Brain pericyte (primary cell): ENCODE measurements at places on chromosomes 7 and 10.

DNA sequence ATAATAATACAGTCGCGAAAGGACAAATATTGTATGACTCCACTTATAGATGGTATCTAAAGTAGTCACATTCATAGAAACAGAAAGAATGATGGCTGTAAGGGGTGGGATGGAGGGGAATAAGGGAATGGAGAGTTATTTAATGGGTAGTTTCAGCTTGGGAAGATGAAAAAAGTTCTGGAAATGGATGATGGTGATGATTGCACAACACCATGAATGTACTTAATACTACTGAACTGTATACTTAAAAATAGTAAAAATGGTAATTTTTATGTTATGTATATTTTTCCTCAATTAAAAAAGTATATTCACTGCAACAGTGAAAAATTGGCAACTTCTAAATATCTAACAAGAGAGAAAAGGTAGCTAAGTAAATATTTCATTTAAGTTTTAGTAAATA is 265.8 kb downstream of the EXOC4 start:
- DNase-seq = no peak

DNA sequence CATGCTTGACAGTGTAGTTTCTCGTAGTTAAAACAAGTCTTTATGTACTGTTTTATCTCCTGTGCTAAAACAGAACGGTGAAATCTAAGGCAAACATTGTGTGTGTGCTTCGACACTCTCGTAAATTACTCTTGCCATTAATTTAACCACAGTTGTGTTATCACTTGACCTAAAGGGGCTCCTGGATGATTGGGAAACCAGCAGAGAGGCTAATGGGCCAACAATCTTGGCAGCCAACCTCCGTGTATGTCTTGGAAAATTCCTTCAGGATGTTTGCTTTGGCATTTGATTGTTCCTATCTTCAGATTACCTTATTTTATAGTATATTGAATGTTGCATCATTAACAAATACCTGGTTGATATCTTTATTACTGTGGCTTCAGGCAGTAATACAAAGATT is 409.5 kb downstream of the SDK1 start:
- DNase-seq = no peak

DNA sequence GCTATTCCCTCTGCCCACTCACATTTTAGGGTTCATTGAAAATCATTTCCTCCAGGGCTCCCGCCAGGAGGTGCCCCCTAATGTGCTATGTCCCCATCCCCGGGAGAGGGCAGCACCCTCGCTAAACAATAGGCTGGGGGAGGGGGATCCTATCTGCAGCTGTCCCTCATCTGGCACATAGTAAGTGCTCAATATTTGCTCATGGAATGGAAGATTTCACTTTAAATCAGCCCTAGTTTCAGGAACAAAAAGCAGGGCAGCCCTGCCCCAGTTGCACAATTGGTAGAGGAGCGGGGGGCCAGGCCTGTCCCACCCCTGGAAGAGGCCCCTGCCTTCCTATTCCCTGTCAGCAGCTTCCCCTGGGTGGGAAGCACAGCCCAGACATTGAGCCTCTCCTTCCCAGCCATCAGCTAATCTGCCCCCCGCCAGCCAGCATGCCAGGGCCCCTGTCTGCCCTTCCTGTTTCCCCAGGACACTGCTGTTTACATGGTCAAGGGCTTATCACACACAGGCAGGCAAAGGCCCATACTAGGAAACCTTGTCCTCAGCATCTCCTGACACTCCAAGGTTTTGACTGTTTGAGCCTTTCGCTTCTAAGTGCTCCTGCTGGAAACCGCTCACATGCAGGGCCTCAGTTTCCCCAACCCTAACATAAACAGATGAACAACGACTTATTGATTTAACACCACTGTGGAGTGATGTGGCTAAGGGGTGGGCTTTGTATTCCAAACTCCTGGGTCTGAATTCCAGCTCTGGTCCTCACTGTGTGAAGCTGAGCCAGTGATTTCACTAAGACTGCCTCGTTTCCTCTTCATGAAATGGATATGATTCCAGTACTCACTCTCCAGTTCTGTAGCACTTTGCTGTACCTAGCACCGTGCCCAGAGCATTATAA is 130.7 kb upstream of the ZMIZ1 start:
- DNase-seq = no peak

DNA sequence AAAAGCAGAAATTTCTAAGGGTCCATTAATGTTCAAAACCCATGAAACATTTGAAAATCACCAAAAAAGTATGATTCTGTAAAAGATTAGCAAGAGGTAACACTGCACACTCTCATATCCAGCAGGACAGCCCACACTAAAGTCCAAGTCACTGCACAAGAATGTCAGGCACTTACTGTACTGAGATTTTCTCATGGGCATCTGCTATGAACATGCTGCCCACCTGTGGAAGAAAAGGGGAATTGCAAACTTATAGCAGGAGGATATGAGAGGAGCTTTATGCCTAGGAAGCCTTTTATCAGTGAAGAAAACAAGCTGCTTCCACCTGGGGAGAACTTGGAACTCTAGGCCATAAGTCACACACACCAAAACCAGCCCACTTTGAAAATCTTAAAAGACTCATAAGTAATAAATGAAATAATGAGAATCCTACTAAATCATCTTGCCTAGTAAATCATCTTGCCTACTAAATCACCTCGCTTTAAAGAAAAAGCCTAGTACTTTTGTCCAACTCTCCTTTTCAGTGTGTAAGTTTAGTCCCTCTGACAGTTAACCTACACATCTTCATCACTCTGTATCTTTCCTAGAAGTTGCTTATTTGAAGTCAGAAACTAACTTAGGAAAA is 46.1 kb downstream of the ARMH3 start:
- DNase-seq = peak; percentile 53

GRCh38 chr10:77687621-77688020 is 50.0 kb upstream of the KCNMA1 start:
- DNase-seq = no peak

DNA sequence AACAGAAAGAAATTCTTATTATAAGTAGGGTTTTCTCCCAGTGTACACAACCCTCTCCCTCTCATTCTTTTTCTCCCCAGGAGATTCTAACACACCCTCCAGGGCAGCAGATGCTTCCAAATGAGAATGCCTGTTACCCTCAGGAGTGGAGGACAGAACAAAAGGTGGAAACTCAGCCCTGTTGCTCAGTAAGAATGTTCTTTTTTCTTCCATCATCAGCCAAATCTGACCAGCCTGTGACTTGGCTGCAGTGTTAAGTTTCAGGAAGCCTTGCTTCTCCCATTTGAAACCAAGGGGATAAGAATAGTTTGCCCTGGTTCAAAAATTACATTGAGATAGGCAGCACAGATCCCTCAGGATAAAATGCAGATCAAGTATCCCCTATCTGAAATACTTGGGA is 77.5 kb upstream of the EEPD1 start:
- no peak for DNase-seq

GRCh38 chr7:77631820-77632219 is 64.4 kb upstream of the RSBN1L start:
- DNase-seq = no peak

DNA sequence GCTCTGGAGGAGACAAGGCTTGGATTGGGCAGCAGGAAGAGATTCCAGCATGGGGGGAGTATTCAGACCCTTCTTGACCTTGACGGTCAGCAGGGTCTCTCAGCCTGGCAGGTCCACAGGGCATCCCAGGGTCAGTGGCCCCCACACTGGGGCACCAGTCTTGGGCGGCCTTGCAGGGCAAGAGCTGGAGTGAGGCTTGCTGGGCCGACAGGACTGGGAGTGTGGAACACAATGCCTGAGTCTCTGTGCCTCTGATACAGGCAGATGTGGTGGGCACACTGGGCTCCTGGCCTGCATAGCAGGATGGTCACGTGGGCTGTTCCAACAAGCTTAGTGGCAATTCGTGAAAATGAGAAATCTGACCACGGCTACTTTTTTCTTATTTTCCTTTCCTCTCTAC is 229.7 kb downstream of the TCERG1L start:
- no peak for DNase-seq

- DNase-seq = no peak
These were observed 55.5 kb upstream of the FIGNL1 start for GRCh38 chr7:50505553-50506210.

DNA sequence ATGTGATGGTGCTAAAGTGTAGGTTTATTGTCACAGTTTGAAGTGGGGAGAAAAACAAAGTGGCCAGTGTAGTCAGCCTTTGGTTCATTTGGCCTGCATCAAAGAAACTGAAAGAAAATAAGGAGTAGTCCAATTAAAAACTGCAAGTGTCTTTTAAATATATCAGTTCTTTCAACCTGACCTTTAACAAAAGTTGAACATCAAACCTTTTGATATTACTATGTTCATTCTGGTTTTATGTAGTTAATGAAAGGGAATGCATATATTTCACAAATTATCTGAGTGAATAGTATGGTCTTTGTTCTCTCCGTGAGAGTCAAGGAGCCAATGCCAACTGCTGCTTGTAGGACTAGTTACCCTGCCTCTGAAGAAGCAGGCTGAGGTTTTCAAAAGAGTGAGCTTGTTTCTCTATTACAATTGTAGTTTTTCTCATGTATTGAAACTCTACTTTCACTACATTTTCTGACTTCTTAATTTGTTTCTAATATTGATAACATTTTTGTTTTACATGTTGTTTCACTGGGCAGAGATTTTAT is 1160.8 kb upstream of the LRRTM3 start:
- DNase-seq = no peak

DNA sequence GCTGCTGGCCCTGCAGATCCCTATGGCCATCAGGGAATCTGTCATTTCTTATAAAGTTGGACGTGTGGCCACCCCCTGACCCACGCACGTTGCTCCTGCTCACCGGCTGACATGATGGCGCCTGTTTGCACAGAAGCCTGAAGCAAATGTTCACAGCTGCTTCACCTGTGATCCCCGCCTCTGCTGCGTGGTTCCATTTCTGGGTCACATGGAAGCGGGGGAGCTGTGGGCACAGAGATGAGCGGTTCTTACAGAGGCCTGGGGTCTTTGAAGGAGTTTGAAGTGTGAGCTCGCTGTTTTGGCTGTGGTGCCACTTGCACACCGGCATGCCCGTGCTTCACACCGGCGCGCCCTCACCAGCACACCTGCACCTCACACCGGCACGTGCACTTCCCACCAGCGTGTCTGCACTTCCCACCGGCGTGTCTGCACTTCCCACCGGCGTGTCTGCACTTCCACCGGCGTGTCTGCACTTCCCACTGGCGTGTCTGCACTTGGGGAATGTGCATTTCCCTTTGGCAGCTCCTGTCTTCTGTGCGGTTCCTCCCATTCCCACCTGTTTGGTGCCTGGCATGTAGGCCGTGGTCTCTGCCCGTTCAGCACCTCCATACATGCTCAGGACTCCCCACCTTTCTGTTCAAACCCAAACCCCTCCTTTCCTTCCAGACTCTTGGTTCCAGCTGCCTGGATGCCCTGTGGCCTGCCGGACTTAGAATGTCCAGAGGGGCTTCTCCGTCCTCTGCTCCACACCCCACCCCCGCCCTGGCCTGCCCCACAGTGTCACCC is 86.7 kb downstream of the INPP5A start:
- no peak for DNase-seq

GRCh38 chr10:128867819-128868218 is 599.2 kb upstream of the MGMT start:
- no peak for DNase-seq

GRCh38 chr7:55575098-55575497 is 2.8 kb upstream of the VOPP1 start:
- DNase-seq = no peak

GRCh38 chr7:105885387-105886111 is 9.2 kb upstream of the ATXN7L1 start:
- DNase-seq = no peak

- no peak for DNase-seq
These were observed 93.1 kb downstream of the FZD1 start for GRCh38 chr7:91357379-91357778.

- DNase-seq = no peak
These were observed 11.0 kb downstream of the GRID1 start for GRCh38 chr10:86355571-86356038.

DNA sequence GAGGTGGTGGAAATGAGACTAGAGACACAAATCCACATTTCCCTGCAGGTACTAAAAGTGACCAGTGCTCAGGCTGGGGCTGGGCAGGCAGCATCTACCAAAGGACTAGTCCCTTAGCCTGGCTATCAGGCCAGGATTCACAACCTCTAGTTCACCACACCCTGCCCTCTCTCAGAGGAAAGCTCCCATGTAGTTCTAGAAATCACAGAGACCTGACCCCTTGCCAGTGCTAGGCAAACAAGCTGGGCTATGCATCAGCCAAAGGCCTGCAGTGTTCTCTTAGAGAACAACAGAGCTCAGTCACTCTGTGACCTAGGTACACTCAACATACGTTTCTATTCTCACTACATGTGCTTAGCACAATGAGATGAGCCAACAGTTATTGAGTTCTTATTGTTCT is 26.7 kb upstream of the LRRC4 start:
- DNase-seq = no peak

GRCh38 chr10:14560274-14560673 is 214.4 kb downstream of the FAM107B start:
- no peak for DNase-seq

GRCh38 chr7:137772748-137773147 is 74.0 kb downstream of the DGKI start:
- no peak for DNase-seq

DNA sequence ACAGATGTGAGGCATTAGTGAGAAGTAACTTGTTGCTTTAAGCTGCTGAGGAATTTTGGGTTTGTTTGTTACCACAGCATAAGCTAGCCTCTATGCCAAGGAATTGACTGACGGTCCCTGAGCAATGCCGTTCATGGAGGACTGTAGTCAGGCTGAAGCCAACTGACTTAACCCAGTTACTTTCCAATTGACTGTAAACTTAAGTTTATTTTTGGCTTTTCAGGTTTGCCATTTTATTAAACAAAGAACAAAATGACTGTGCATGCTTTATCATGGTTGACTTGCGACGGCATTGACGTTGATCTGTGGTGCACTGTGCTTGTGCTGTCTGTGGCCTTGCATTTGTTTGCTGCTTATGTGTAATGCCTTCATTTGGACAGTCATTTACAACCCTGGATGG is 53.5 kb downstream of the DNAJB9 start:
- DNase-seq = no peak

- DNase-seq = no peak
These were observed 9.1 kb upstream of the JAKMIP3 start for GRCh38 chr10:132056663-132057062.

DNA sequence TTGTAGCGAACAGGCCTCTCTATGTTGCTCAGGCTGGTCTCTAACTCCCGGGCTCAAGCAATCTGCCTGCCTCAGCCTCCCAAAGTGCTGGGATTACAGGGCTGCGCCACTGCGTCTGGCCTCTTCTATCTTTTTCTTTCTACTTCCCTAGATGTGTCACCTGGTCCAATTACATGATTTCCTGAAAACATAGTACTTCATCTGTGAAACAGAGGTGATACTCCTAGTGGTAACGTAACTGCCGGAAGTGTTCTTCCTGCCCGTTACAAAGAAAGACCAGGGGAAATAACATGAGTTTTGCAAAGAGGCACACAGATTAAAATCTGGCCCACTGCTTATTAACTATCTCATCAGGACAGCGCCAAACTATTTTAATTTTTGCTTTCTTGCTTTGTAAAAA is 18.4 kb upstream of the HGF start:
- DNase-seq = no peak

DNA sequence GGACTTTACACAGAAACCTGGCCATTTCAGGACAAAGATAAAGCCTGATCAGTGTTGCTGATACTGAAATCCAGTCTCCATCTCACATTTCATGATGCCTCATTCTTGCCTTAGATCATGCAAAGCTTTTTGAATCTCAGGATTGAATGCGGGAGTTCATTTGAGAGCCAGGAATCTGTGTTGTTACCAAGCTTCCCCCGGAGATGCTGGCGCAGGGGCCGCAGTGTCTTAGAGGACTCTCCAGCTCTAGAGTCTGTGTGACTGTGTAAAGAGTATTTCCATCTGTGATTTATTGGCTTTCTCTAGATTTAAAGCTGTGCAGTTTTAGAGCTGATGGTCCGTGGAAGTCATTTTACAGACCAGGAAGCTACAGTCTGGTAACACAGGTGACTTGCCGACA is 32.0 kb downstream of the LMTK2 start:
- DNase-seq = no peak
